Stimulated activated CD8-positive, alpha-beta memory T cell treated with anti-CD3 and anti-CD28 coated beads, Interleukin-7, amount 100 ng/mL, for 4 hours (primary cell): ENCODE measurements at places on chromosomes 3 and 15.
A peak's percentile ranks its signal among the peaks of the same experiment; 100 is the strongest.

- peak; percentile 14 for DNase-seq
These were observed 76.4 kb downstream of the BBX start for GRCh38 chr3:107598926-107599771.

GRCh38 chr3:141250342-141250741 is 18.7 kb downstream of the PXYLP1 start:
- no peak for DNase-seq

DNA sequence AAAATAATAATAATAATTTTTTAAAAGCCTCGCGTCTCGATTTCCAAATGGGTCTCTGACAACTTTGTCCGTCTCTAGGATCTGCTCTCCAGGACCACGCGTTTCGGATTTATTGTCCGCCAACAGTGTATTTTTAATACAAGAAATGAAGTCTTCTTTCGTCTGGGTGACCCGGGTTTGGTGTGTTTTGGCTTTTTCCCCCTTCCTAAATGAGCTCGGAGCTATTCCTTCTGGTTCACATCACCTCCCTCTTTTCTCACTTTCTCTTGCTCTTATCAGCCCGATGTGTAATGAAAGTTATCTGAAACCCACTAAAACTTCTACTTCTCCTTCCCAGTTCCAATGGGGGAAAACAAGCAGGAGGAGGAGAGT is 516.7 kb downstream of the MECOM start:
- no peak for DNase-seq

- no peak for DNase-seq
These were observed 38.5 kb downstream of the HPS3 start for GRCh38 chr3:149167898-149168297.

DNA sequence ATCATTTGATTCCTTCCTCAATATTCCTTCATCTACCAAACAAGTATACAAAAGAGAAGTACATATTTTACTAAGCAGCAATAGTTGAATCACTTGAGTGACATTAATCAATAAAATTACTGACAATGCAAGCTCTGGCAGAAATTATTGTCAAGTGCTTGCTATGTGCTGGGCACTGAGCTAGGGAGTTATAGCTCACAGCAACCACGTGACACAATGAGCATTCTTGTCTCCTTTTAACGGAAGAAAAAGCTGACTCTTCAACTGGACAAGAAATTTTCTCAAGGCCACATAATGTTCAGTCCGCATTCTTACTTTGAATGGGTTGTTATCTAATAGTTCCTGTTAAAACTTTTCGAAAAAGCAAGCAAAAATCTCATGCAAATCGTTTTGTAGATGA is 500.1 kb downstream of the PYDC2 start:
- no peak for DNase-seq
